ENCODE measurements at places on chromosomes 1 and 21.

GRCh38 chr1:170620164-170620563 is 43.8 kb upstream of the PRRX1 start:
- no peak for DNase-seq

- no peak for DNase-seq
These were observed 362.4 kb downstream of the HHAT start for GRCh38 chr1:210691039-210691610.

GRCh38 chr1:201999625-202000238 is 10.7 kb upstream of the ELF3 start:
- DNase-seq: no peak

DNA sequence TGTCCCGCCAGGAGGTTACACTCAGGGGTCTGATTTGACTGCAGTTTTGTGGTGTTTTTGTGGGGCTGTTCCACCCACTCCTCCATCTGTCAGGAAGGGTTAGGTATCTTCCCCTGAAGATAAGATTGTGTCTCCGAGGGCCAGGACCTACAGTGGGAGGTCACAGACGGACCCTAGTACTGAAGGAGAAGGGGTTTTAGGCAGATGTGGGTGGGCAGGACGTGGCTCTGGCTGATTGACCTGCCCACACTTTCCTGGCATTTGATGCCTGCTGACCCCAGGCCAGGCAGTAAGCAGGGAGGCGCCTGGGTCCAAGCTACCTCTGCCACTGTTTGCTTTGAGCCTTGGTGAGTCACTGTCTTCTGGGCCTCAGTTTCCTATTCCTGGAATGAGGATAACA is 13.9 kb downstream of the RPS6KA1 start:
- no peak for DNase-seq

DNA sequence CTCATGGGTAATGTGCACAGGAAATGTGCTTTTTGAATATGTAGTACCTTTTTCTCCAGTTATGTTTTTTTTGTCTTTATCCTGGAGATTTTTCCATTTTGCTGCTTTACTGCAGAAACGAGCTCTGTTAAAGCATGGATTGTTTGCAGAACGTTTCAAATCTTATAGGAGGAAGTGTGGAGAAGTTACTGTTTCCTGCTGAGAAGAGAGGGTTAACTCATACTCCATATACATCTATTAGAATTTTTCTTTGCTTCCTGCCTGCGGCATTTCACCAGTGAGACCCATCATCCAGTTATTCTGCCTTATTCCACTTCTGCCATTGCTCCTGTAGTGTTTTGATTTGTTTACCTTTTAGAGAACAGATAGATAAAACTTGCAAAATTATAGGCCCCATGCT is 2.0 kb downstream of the RPRD2 start:
- no peak for DNase-seq

- no peak for DNase-seq
These were observed 484.3 kb downstream of the LMO4 start for GRCh38 chr1:87812871-87813577.

- no peak for DNase-seq
These were observed 10.1 kb upstream of the GUCA2B start for GRCh38 chr1:42142894-42143675.

DNA sequence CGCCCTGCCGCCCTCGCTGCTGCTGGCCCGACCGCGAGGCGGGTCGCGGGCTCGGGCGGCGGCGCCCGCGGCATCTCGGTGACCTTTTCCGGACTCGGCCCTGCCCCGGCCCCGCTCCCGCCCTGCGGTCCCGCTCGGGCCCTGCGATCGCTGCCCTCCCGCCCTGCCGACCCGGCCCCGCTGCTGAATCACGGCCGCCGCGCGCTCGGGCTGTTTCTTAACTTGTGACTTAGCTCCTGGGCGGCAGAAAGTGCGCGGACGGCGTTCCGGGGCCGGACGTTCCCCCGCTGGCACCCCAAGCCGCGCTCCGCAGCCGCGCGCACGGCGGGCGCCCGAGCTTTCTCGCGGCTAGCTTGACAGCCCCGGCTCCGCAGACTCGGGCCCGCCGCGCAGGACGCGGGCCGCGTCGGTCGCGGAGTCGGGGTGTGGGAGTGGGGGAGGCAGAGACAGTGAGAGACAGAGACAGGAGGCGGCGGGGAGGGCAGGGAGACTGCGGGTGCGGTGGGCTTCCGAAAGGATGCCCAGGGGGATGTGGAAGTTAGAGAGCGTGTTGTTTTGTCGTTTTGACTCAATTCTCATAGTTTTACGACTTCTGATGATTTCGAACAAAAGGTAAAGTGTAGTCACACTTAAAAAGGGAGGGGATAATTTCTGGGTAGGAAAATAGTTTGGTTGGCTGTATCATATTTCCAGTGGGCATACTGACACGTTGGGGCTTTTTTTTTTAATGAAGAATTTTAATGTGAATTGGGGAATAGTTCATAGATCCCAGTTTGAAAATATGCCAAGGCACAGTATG is 49.8 kb downstream of the PRDM2 start:
- DNase-seq: peak; percentile 37

DNA sequence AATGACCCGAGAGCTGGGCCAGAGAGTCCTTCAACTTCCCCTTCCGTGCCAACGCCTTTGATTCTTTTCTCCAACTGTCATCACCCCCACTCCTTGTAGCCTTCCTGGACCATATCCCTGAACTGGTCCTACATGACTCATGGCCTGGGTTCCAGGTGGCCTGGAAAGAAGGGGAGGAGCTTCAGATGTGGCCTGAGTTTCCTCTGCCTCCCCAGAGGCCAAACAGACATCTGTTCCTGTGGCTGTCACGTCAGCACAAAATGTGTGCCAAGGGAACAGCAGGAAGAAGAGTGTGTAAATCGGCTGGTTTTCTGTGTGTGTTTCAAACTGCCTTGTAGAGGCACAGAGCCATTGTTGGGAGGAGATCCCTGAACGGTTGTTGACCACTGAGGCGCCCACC is 24.9 kb upstream of the KIRREL1 start:
- no peak for DNase-seq

DNA sequence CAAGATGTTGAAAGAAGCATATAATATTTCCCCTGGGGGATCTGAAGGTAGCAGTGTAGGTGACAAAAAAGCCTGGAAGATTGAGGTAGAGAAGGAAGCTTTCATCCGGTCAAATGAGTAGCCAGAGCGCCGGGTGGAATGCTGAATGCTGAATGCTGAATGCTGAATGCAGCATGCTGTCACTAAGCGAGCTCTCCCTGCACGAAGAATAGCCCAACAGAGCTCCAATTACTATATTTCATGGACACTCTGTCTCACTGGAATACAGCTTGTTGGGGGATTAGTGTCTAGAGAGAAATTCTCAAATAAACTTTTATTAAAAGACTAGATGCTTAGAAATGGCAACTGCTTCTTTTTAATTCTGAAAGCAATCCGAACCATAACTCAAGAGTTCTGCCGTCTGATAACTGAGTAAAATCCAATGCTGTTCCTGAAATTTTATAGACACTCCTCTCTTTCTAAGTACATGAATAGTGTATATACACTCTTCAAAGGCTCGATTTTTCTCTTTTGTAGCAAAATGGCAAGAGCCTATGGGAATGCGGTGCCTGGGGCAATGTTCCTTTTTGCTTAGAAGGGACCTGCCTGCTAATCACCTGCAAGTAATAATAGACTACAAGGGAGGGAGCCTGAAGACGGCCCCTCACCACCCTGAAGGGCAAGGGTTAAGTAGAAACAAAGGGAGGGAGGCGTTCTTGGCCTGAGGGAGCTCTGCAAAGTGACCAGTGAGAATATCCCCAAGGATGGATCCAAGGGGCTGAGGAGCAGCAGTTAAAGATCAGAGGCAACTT is 203.7 kb upstream of the ESRRG start:
- no peak for DNase-seq

DNA sequence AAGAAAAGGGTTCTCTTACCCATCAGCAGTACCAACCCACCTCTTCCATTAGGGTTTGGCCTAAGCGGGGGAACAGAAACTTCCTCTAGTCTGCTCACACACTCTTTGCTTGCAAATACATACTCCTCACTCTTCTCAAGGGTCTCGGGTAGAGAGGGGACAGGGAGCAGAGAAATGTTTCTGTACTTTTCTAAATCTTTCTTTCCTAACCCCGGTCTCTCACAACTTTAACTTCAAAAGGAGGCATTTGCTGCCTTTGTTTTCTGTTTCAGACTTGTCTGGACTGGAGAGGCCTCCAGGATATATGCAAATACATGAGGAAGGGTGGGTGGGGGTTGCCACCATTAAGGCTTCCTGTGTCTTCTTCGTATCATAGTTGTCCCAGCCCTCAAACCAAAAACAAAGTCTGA is 10.5 kb upstream of the LAX1 start:
- DNase-seq: no peak

- DNase-seq: no peak
These were observed 113.9 kb downstream of the ZBTB18 start for GRCh38 chr1:244165021-244165420.

DNA sequence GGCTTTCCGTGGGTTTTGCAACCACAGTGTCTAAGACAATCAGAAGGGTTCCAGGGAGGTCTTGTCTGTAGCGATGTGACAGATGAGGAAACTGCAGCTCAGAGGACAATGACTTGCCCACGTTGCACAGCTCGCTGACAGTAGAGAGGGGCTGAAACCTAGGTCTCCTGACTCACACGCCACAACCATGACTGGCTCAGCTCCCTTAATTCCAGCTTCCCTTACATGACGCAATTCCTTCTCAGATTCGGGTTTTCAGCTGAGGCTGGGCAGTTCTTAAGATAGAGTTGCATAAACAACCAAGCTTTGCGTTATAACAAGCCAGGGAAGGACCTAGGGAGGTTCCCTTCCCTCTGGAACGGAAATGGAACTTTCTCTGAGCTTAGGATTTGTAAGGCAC is 36.3 kb downstream of the DHCR24 start:
- no peak for DNase-seq

- DNase-seq: no peak
These were observed 68.8 kb upstream of the RBM34 start for GRCh38 chr1:235229868-235230267.

DNA sequence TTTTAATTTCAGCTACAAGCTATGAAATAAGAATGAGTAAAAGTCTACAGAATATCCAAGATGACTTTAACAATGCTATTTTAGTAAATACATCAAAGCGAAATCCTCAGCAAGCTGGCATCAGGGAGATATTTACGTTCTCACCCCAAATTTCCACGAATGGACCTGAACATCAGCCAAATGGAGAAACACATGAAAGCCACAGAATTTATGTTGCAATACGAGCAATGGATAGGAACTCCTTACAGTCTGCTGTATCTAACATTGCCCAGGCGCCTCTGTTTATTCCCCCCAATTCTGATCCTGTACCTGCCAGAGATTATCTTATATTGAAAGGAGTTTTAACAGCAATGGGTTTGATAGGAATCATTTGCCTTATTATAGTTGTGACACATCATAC is 13.7 kb upstream of the CLCA1 start:
- no peak for DNase-seq

DNA sequence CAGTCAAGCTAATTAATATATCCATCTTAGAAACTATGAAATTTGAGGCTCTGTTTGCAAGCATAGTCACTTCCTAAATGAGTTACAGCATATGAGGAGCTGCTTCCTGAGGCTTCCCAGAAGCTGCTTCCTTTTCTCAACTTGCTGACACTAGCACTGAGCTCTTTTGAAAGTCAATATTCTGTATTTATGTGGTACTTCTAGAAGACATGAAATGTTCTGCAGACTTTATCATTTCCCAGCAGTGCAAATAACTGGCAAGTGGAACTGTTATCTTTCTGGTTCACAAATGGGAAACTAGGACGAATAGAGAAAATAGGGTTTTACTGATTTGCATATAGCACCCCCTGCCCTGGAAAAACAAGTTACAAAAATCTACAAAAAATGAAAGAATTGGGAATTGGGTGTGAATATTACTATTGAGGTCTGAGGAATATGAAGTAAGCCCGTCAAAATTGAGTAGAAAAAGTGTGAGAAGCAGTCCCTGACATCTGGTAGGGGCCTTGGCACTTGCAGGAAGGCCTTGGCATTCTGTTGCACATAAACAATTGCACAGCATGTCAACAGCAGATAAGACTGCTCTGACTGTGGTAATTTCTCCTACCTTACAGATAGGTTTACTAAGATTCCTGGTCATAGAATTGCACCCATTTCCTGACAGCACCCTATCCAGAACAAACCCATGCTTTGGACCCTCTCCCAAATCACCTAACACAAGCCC is 7.1 kb downstream of the GIPC2 start:
- DNase-seq: no peak

- no peak for DNase-seq
These were observed 75.1 kb downstream of the ZSCAN20 start for GRCh38 chr1:33547576-33547975.

DNA sequence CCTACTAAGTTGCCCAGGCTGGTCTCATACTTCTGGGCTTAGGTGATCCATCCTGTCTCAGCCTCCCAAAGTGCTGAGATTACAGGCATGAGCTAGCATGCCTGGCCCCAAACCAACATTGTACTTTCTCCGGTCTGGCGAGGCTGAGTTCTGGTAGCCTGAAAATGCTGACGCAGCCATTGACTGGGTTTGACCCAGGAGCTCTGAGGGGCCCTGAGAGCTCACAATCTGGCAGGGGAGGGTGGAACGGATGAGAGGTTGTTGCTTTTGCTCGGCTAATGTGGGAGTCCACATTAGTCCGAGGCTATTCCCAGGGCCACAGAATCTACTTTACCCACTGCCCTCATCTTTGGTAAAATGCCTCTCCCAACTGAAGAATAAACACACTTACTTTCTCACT is 35.1 kb upstream of the PARP1 start:
- no peak for DNase-seq

- no peak for DNase-seq
These were observed 42.0 kb upstream of the PCBP3 start for GRCh38 chr21:45601551-45601950.

DNA sequence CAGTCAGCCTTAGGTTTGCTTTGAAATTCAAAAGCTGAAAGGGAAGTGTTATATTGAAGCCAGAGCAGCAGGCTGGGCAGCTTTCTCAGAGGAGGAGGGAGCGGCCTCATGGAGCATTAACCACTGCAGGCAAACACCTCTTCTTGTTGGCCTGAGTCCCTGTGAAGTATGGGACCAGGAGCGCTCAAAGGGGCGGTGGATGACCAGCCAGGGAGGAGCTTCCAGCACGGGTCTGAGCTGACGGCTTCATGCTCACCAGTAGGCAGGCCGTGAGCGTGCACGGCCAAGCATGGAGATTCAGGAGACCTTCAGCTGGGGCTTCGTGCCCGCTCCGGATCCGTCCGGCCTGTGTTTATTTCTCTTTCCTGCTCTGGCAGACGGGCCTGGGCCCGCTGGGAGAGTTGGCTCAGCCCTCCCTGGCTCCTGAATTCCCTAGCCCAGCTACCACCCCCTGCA is 245.2 kb downstream of the TRABD2B start:
- no peak for DNase-seq

DNA sequence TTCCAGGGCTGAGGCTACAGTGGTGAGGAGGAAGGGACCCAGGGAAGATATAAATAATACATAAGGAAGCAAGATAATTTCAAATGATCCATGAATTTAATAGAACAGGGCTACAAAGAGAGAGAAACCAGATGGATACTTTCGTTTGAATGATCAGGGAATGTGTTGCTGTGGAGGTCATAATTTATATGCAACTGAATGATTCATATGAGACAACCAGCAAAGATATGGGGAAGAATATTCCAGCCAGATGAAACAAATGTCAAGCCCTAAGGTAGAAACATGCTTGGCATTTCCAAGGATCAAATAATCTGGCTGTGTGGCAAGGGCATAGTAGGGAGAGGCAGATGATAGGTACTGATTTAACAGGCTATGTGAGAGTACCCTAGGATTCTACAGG is 84.8 kb upstream of the ZC3H11B start:
- no peak for DNase-seq

GRCh38 chr1:226534098-226534497 is 14.5 kb upstream of the STUM start:
- DNase-seq: no peak
